D721Med (cell line): ENCODE measurements at places on chromosomes 7 and 10.

DNA sequence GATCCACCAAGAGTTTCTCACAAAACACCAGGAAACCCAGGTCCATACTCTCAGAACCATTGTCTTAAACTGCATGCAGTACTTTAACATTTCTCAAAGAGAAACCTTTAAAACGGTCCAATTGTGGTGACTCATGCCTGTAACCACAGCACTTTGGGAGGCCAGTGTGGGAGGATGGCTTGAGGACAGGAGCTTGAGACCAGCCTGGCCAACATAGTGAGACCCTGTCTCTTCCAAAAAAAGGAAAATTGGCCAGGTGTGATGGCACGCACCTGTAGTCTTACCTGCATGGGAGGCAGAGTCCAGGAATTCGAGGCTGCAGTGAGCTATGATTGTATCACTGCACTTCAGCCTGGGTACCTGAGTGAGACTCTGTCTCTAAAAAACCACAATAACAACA lies 97.5 kb upstream of the OIT3 start:
- no peak for DNase-seq

DNA sequence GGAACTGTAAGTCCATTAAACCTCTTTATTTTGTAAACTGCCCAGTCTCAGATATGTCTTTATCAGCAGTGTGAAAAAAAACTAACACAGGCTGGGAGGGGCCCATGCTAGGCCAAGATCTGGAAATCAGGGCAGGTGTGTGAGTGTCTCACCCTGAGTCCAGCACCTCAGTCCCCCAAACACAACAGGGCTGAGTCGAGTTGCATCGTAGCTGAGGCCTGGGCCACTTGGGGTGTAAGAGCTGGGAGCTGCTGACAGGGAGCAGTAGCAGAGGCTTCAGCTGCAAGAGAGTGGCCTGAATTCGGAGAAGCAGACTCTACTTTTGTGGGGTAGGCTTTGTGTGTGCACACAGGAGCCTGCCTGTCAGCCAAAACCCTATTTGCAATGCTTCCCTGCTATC lies 553.1 kb downstream of the PTPRN2 start:
- no peak for DNase-seq

DNA sequence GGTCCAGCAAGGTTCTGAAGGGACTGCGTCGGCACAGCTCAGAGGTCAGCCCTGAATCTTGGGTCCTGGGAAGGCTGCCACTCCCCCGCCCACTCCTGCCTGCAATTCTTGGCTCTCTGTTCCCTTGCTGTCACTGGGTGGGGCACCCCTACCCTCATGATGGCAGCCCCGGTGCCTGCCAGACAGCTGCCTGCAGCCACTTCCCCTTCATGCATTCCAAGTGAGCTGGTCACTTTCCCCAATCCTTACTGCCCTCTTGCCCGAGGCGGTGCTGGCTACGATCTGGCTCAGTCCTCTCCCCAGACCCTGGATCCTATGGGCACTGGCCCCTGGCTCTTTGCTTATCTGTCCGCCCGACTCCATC lies 14.2 kb downstream of the MYL10 start:
- no peak for DNase-seq

DNA sequence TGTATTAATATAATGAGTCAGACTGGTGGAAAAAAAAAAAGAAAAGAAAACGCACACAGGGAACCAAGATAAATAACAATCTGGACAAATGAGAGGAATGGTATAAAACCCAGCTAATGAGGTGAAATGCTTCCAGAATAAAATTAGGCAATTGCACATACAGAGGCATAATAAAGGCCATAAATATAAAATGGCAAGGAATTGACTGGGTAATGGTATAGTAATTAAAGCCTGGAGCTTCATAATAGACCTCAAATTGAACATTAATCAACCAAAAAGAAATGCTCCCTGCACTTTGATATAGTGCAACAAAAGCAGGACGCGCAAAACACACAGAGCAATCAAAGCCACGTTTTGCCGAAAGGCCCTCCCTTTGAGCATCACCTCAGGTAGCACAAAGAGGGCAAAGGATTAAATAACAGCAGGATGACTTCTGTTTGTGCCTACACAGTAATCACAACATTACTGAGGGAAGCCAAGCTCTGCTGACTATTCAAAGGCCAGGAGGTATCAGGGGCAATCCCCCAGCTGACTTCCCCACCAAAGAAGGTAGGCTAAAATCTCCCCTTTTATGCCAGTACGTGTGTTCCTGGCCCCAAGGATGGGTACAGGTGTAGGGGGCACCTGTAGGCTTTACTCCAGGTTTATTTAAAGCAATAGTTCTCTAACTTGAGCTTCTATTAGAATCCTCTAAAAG lies 343.7 kb downstream of the ELMO1 start:
- DNase-seq: no peak

DNA sequence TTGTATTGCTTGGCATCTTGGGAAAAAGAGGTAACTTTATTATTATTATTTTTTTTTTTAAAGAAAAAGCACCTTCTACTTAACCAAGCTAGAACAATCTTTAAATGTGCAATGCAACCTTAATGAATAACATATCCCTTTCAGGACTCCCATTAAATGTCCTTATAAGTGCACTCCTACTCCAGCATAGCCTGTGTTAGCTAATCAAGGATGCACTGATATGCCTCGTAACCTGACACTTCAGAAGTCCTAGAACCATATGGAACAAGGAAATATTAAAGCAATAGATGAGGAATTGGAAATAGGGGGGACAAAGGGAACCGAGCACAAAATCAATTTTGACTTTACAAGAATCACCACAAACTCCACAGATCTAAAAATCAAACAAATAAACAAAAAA lies 522.4 kb downstream of the PARD3 start:
- DNase-seq: no peak

GRCh38 chr10:51699475-51700227 lies at the start of gene CSTF2T:
Gene CSTF2T (minus strand): TSS chr10:51699595. CDS start chr10:51699549, 46 bp downstream.
- no peak for DNase-seq

GRCh38 chr10:44983066-44983894 lies 4.7 kb upstream of the DEPP1 start:
- DNase-seq: no peak

DNA sequence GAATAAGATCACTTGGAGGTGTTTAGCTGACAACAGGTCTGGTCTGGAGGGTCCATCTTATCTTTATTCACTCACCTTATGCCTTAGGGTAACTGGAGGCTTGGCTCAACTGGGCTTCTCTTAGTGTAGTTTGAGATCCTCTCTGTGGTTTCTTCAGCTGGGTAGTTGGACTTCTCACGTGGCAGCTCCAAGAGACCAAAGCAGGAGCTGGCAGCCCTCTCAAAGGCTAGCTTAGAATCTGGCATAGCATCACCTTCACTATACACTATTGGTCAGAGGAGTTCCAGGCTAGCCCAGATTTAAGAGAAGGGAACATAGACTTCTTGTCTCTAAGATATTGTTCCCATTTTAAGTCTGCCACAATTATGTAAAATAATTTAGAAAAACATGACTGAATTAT lies 16.4 kb downstream of the ADK start:
- DNase-seq: no peak

GRCh38 chr10:53005612-53006345 lies 233.2 kb upstream of the MBL2 start:
- DNase-seq: no peak

DNA sequence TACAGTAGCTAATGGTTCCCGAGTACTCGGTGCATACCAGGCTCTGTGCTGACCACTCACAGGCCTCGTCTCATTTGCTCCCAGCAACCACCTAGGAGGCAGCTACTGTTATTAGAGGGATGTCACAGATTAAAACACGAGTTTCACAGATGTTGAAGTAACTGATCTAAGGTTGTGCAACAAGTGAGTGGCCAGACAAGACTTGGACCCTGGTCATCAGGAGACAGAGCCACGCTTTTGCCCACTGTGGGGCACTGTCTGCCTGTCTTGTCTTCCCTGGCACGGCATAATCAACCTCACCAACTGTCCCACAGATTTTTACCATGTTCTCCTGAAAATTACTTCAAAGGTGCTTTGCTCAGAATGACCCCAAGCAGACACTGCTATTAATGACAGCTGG lies 111.6 kb upstream of the HABP2 start:
- no peak for DNase-seq

DNA sequence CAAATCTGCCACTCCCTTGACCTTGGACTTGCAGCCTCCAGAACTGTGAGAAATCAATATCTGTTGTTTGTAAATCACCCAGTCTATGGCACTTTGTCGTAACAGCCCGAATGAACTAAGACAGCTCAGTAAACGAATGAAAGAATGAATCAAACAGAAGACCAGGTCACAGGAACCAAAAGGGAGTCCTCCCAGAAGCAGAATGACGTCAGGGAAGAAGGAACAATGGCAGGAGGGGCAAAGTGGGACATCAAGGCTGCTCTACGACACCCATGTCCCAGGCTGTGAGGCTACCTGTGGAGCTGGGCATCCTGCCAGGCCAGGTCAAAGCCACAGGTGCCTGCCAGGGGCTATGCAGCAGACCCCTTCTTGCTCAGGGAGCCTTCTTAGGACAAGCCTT lies 267.2 kb upstream of the PFKP start:
- no peak for DNase-seq

DNA sequence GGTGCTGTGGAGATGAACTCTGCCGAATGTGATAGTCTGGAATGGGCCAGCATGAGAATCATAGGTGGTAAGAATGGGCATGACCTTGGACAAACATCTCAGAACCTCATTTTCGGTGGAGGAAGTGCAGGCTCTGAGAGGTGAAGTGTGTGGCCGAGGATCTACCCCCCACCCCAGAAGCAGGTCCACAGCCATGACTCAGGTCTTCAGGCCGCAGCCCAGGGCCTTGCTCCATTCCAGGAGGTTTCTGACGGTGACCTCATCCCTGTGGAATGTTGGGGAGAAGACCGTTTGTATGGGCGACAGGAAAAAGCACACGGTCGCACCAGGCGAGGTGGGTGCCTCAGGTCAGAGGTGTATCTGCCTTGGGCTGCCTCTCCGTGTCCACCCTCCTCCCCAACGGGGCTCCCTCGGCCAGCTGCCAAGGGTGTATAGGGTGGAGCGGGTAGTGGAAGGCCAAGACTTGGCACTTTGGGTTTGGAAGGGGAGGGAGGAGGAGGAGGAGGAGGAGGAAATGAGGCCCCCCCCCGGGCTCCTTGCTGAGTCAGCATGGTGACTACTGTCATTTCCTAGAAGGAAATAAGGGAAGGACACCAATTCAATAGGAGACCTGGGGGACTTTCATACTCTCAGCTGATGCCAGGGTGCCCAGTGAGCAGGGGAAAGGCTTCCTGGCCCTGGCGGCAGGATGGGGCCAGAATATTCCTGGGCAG lies 168.0 kb upstream of the RHEB start:
- DNase-seq: no peak

GRCh38 chr10:114301951-114302710 lies 63.1 kb downstream of the VWA2 start:
- DNase-seq: no peak

- DNase-seq: no peak
Measured at GRCh38 chr7:92268921-92269320, 23.1 kb downstream of the ANKIB1 start.

- DNase-seq: no peak
Measured at GRCh38 chr10:24440817-24441797, 232.2 kb downstream of the KIAA1217 start.

DNA sequence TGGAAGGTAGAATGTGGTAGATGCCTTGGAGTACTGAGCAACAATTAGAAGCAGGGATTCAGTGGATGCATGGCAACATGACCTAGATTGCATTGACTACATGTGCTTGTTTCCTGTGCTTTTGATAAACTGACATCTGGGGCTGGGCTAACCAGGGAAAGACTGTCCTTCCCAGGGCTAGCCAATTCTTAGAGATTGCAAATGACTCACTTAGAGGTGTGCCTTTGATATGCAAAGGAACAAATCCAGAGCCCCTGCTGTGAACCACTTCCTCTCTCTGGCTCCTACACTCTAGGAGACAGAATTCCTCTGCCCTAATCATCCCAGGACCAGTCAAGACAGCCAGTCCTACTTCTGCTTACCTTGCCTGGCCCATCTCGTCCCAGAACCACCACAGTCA lies 651.5 kb downstream of the LRMDA start:
- DNase-seq: no peak

DNA sequence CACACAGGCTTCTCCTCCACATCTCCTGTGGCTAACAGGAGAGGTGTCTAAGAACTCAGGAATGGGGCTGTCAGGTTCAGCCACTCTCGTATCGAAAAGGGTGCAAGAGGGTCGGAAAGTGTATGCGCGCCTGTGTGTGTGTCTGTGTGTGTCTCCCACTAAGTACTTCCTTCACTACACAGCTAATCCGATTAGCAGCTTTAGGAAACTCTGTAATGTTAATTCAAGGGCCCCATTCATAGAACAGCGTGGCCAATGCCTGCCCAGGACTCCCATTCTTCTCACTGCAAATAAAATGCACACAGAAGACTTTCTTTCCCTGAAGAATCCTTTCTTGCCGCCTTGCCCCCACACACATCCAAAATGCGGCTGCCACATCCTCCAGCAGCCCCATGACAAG lies 39.9 kb downstream of the TLL2 start:
- peak; percentile 72 for DNase-seq

- DNase-seq: no peak
Measured at GRCh38 chr7:143436325-143436946, 6.8 kb upstream of the TAS2R60 start.

DNA sequence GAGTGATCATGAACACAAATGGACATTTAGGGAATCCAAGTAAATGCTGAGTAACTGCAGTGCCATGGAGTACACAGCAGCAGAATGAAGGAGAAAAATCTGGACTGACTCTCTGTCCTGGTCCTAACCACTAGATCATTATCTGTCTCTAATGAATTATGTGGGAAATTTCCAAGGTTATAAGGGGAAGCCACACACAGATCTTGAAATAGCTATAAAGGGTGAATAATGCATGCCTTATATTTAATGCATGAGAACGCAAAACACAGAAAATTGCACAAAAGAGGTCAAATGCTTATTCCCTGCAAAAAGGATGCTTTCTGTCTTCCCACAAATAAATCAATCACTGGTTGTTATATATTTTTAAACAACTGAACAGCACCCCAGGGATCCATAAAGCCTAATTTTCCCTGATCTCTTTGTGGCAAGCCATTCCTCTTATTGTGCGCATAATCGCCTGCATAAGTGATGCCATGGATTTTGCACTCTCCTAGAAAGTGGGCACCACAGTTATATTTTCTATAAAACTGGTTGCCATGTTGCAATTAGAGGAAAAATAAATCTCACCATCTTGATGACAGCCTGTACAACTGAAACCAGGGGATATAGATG lies 201.8 kb downstream of the XPNPEP1 start:
- DNase-seq: no peak

DNA sequence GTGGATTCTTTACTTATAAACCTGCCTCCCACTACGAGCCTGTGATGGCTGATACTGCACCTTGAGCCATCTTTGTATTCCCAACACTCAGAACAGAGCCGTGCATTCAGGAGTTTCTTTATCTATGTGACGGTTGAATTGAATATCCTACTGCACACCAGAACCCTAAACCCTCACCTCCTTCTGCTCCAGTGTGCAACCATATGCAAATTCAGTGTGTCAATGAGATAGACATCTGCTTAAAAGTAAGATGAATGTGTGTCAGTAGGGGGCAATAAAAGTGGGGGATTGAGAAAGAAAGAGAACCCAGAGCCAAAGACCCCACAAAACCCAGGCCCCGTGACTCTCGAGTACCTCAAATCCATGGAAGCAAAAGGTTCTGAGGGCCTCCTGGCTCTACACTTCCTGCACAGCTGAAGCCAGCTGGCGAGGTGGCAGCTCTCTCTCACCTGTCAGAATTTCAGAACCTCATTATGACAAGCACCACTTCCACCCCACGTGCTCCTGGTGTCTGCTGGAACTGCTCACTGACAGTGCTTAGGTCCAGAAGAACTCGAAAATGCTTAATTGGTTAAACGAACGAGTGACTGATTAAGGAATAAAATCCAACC lies 143.3 kb upstream of the GPR26 start:
- DNase-seq: no peak
